ENCODE measurements at places on chromosomes 11 and 22.

- no peak for DNase-seq
Observed at GRCh38 chr11:71400216-71400615, 48.0 kb downstream of the DHCR7 start.

GRCh38 chr11:57480409-57481137, 20.2 kb downstream of the RTN4RL2 start:
- DNase-seq: peak; percentile 21

DNA sequence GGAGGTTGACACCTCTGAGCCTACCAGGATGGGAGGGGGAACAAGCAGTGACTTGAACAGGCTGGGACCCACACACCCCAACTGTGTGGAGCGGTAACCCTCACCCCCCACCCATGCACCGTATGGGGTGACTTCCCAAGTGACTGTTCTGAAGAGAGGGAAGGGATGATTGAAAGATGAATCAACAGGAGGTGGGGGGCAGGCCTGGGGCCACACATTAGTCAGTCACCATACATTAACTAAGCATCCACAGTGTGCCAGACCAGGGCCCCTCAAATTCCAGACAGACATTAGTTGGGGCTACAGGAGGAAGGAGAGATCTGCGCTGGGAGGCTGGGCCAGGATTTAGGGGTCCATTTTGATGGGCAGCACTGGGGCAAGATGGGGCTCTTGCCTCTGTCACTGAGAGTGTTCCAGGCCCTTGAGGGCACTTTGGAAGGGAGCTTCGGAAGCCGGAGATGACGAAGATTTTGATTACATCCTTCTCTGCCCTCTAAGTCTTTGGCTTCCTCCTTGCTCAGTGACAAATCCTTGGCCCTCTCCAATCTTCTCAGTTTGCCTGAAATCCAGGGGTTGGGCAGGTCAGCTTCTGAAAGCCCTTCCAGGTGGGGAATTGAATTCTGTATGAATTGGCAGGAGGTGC, 966 bp downstream of the SMTN start:
- DNase-seq: no peak

- no peak for DNase-seq
Observed at GRCh38 chr11:15248749-15249148, 134.0 kb downstream of the INSC start.

- DNase-seq: no peak
Observed at GRCh38 chr11:8650401-8650990, 32.0 kb downstream of the TRIM66 start.

DNA sequence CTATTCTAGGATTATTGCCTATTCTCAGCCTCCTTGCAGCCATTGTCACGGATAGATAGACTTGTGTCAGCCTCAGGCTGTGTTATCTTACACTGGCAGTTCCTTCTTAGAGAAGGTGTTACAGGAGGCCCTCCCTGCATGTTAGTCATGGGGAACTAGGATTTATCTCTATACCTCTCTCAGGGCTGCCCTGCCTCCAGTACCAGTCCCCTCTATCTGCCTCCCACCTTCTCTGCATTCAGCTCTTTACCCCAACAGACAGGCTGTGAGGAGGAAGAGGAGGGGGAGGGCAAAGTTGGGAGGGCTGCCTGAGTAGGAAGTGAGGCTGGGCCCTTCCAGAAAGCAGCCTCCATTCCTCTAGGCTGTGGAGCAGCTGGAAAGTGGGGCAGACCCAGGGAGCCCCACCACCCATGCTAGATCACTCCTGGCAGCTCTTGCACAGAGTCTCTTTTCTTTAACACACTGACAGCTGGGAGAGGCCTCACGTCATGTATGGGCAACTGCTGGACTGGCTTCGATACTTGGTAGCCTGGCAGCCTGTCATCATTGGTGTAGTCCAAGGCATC, 2.9 kb upstream of the IL18BP start:
- no peak for DNase-seq

- no peak for DNase-seq
Observed at GRCh38 chr11:1969776-1970175, 22.6 kb downstream of the MRPL23 start.

- DNase-seq: no peak
Observed at GRCh38 chr11:134556186-134556585, 144.1 kb upstream of the B3GAT1 start.

DNA sequence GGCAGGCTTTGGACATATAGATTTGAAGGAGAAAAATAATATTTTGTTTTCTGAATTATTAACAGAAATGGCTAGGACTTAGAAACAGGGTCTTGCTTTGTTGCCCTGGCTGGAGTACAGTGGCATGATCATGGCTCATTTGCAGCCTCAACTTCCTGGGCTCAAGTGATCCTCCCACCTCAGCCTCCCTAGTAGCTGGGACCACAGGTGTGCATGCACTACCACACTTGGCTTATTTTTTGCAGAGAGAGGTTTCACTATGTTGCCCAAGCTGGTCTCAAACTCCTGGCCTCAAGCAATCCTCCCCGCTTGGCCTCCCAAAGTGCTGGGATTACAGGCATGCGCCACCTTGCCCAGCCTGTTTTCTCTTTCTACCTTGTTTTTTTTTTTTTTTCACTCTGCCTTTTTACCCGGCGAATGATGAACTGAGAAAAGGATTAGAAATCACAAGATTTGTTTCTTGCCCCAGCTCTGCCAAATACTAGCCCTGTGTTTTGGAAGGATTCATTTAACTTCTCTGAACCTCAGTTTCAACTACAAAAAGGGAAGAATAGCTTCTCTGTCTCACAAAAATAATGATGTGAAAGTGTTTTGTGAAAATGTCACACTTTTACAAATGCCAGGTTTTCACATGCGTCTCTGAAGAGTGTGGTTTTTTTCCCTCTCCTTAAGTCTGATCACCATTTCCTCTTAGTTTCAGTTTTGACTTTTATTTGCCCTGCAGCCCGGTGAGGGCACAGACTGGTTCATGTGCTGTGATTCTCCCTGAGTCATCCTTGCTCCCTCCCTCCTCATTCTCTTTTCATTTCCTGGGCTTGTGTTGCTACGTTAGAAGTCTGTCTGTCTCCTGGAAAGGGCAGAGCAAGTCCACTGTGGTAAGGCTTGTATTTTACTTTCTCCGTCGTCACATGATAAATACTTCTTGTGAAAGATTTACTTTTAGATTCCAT, 67.7 kb downstream of the BCL2L13 start:
- no peak for DNase-seq

- no peak for DNase-seq
Observed at GRCh38 chr11:116519499-116519898, 253.3 kb downstream of the BUD13 start.

DNA sequence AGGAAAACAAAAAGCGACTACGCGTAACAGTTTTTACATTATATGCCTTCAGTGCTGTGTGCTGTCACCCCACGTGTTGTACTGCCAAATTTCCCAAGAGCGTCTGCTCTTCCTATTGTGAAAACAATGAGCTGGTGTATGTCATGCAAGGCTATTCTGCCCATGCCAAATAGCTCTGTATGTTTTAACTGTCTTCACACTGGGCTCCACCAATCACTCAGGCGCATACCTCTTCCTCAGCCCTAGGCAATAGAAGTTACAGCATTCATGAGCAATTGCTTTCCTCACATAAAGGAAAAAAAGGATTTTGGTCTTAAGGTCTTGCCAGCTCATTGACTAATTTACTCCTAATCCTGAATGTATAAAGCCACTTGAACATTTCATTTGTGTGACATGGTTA, 606.8 kb downstream of the NTM start:
- no peak for DNase-seq

DNA sequence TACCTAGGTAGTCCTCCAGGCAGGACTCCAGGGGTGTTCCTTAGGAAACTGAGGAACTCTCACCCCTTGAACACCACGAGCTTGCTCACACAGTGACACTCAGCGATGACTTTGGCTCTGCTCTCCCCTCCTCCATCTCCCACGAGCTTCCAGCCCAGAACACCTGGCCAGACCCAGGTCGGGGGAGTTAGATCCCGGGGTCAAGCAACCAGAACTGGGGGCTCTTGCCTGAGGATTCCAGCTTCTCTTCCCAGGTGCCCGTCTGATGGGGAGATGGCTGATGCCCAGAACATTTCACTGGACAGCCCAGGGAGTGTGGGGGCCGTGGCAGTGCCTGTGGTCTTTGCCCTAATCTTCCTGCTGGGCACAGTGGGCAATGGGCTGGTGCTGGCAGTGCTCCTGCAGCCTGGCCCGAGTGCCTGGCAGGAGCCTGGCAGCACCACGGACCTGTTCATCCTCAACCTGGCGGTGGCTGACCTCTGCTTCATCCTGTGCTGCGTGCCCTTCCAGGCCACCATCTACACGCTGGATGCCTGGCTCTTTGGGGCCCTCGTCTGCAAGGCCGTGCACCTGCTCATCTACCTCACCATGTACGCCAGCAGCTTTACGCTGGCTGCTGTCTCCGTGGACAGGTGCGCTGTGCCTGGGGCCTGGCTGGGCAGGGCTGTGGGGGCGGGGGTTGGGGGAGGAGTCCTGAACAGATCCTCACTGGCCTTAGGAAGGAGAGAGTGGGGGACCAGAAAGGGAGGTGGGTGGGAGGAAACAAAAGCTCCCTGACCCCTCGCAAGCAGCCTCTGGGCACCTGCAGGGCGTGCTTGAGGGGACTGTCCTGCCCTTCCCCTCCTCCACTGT, at the start of gene GALR3:
GALR3 (plus strand) TSS at position 249 of the 852 bp plus-strand sequence; CDS start at position 274, 25 bp downstream.
- DNase-seq: no peak

DNA sequence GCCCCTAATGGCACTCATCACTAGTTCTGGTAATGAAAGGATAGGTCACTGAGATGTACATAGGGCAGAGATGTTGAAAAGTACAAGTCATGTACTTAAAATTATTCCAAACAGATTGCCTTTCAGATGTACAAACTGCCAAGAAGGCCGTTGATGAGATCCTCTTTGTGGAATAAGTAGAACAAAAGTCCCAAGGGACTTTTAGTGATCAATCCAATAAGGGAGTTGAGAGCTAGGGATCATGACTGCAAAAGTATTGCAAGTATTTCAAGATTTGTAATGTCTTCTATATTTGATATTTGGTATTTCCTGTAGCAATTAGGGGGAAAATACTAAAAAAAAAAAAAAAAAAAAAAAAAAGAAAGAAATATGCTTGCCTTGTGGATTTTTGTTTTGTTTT, 82.2 kb downstream of the ATG16L2 start:
- no peak for DNase-seq

GRCh38 chr22:50610041-50610451, 9.5 kb downstream of the MAPK8IP2 start:
- no peak for DNase-seq

GRCh38 chr11:127506126-127506525, 505.6 kb upstream of the KIRREL3 start:
- DNase-seq: no peak

DNA sequence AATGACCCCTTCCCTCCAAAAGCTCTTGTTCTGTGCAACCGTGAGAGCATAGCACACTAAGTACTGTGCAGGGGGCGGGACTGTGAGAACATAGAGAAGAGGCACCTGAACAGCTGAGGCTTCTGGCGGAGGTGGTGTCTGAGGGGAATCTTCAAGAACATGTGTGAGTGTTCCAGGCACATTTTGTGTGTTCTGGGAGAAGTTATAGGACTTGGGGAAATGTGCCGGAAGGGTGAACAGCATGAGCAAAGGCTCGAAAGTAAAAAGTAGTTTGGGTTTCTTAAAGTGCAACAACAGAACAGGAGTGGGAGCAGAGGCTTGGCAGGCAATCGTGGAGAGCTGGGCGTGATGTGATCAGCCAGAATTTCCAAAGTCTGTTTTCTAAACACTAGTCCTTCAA, 12.4 kb upstream of the SYN3 start:
- no peak for DNase-seq

GRCh38 chr11:1486054-1486825, at the start of gene MOB2:
MOB2 (minus strand) TSS chr11:1486779; CDS start chr11:1486556, 223 bp downstream.
- no peak for DNase-seq

GRCh38 chr11:75320046-75320618, 31.3 kb downstream of the ARRB1 start:
- DNase-seq: no peak

DNA sequence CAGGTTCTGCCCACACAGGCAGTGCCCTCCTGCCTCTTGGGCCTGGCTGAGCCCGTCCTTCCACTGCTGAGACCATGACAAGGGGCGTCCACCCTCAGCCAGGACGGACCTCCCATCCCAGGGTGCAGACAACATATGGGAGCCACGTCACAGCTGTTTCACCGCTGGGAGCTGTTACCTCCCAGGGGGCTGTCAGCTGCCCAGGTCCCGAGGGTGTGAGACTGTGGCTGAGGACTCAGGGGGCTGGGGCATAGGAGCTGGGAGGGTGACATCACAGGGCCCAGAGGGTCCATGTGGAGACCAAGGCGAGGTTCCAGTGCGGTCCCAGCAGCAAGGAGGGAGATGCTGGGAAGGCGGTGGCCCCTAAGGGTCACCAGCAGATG, 17.9 kb upstream of the CTSD start:
- no peak for DNase-seq

DNA sequence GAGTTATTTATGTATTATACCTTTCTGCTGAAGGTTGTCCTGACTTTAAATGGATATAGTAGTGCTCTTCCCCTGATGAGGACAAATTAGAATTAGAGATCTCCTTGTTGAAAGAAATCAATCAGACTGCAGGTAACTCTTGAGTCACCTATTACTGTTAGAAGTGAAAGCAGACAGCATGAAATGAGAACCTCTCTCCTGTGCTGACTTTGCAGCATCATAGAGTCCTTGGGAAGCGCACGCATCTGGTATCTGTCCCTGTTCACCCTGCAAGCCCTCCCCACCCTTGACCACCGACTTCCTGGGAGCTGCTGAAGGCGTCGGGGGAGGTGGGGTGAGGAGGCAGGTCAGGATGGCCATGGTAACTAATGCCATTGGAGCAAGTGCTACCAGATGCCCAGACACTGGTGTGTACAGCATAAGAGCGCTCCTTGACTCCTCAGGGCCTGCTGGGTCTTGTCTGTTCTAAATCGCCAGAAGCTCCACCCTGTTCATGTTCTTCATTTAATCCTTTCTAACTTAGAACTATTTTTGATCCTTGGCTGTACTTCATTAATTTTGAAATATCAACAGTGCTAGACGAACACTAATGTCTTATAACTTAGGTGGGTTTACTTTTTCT, 143.9 kb downstream of the WNT7B start:
- DNase-seq: no peak

GRCh38 chr22:50227579-50228215, 17.1 kb downstream of the TUBGCP6 start:
- no peak for DNase-seq

DNA sequence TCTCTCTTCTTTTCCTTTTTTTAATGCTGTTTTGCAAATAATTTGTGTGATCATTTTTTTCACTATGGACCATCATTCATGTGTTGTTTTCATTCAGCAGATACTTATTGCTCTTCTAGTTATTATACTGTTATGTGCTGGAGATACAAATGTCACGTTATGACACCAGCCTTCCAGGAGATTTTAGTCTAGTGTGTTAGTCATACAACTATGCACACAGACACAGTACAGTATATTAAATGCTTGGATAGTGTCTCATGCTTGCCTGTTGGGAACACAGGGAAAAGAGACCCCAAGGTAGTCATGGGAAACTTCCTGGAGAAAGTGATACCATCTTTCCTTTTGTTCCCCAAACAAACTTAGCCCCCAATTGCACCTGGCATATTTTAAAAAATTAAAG, 116.1 kb downstream of the UVRAG start:
- no peak for DNase-seq

GRCh38 chr11:32200136-32200847, 109.4 kb downstream of the RCN1 start:
- no peak for DNase-seq

GRCh38 chr11:28350216-28350615, 242.0 kb downstream of the METTL15 start:
- no peak for DNase-seq
